ENCODE measurements at places on chromosomes 13 and 19.
A peak's percentile ranks its signal among the peaks of the same experiment; 100 is the strongest.

DNA sequence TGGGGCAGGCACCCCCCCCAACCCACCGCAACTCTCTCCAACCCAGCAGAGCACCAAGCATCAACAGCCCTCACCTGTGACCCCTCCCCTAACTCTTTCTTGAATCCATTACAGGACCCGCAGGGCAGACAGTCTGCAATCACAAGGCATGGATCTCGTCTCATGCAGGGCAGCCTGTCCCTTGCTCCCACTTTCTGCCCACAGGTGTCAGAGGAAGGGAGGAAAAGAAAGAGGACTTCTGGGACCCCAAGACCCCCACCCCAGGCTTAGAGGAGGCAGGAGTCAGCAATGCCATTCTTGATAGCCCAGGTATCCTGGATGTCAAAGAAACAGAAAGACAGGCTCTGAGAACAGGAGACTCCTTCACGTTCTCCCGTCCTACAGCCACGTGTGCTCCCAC, 47.4 kb upstream of the TUBGCP3 start:
- no peak for DNase-seq

DNA sequence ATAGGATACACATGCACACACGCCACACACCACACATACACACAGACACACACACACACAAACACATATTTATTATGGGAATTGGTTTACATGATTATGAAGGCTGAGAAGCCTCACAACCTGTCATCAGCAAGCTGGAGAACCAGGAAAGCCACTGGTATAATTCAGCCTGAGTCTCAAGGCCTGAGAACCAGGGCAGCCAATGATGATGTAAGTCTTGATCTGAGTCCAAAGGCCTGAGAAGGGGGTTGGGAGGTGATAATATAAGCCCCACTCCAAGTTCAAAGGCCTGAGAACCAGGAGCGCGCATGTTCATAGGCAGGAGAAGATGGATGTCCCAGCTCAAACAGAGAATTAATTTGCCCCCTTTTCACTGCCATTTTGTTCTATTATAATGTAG, 18.7 kb upstream of the SOX21 start:
- DNase-seq: no peak

DNA sequence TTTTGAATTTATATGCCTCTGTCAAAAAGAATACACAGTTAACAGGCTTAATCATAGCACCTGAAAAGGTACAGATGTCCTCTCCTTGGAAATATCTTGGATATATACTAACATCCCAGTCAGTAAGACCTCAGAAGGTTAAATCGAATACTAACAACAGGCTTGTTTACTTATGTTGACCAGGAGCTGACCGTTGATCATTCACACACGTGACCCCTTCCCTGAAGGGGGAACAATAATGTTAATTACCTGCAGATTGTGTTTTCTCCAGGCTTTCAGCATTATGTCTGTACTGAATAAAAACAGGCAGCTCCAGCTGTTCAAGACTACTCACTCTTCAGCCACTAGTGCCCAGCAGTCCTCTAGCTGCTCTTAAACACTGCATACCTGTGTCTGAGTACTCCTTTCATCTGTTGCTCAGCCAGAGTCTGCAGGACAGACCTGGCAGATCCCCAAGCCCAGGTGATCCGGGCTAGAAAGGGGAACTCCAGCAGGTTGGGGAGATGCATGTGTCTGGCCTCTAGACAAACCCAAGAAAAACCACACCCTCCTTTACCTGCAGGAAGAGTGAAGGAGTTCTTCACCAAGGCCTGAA, 163.9 kb downstream of the RNF17 start:
- no peak for DNase-seq

- no peak for DNase-seq
Observed at GRCh38 chr13:27022571-27023311, 148.9 kb downstream of the USP12 start.

DNA sequence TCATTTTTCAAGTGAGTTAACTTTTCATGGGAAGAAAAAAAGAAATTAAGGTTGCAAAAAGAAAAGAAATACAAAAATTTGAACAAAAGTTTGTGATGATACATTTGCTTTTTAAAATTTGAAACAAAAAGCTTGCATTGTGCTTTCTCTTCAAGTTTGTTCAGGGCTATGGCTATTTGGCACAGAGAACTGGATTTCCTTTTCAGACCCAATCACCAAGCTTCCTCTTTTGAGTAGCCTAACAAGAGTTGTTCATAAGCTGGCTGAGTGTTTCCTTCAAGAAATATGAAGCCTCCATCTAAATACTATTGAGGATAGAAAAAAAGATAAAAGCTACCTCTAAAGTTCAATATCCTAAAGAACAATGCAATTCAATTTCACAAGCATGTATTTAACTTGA, 787.8 kb downstream of the LIG4 start:
- no peak for DNase-seq

DNA sequence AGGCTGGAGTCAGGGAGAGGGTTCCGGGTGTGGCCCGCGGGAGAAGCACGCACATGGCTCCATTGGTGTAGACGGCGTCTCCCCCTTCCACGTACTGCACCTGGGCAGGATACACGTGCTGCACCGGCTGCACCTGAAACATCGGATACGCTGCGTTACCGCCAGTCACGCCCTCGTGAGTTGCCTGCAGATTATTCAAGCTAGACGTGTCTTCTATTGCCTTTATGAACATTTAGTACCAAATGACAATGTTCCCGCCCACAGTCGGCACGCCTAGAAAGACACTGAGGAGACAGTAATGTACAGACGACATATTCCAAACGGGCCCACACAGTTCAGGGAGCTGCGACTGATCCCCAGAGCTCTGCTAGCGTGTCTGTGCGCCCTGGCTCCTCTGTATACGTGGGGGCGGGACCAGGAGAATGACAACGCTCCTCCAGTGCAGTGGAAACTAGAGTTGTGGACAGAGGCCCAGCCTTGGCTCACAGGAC, 64.1 kb upstream of the RANBP3 start:
- DNase-seq: no peak

DNA sequence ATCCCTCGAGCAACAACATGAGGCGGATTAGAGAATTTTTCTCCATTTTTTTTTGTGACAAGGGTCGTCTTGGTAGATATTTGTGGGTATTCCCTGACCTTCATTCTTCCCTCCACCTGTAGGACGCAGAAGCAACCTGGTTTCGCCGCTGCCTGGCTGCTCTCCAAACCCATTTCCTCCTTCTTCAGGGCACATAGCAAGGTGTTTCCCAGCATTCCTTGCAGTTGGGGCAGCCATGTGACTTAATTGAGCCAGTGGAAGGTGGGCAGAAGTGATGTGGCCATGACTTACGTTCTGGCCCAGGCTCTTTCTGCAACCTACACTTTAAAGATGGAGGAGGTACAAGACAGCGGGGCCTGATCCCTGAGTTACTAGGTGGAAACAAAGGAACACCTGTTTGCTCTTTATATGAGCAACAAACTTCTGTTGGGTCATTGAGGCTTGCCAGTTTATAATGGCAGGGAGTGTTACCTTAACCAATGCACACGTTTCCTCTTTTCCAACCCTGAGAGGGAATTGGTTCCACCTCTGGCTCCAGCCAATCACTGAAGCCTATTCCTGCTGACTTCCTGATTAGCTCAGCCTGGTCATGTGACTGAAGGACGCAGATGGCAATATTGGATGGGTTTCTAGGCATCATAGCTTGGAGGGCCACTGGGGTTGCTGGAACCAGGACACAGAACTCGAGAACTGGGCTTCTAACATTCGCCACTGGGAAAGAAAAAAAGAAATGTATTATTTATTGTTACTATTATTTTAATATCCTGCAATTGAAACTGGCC, 30.8 kb upstream of the ZNRF4 start:
- no peak for DNase-seq

GRCh38 chr13:20729633-20730585, 26.4 kb downstream of the IL17D start:
- no peak for DNase-seq

DNA sequence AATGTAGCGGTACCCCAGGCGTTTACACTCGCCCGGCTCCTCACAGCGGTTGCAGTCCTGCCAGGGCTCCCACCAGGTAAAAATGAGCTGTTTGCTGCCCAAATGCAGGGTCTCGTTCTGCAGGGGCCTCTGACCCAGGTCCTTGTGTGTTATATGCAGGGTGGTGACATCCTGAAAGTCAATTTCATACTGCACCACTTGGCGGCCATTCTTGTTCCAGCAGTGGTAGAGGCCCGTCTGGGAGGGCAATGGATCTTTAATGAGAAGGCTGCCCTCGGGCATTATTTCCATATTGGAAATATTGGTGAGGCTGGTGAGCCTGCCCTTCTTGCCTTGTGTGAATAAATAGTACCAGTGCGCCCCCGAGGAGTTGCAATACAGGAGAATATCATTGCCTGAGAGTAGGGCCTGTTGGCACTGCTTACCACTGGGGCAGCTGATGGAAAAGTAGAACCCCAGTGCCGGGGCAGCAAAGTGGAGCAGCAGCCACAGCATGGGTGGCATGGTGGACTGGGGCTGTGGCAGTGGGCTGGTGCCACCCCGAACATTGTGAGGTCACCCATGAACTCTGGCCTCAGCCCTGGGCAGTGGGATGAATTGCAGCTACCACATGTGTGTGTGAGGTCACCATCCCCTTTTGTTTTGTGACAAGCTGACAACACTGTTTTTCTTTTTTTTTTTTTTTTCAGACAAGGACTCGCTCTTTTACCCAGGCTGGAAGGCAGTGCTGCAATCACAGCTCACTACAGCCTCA, at the start of gene FAM187B:
FAM187B (minus strand) TSS at position 563 of the 754 bp plus-strand sequence; CDS start at position 504, 59 bp downstream.
- no peak for DNase-seq

DNA sequence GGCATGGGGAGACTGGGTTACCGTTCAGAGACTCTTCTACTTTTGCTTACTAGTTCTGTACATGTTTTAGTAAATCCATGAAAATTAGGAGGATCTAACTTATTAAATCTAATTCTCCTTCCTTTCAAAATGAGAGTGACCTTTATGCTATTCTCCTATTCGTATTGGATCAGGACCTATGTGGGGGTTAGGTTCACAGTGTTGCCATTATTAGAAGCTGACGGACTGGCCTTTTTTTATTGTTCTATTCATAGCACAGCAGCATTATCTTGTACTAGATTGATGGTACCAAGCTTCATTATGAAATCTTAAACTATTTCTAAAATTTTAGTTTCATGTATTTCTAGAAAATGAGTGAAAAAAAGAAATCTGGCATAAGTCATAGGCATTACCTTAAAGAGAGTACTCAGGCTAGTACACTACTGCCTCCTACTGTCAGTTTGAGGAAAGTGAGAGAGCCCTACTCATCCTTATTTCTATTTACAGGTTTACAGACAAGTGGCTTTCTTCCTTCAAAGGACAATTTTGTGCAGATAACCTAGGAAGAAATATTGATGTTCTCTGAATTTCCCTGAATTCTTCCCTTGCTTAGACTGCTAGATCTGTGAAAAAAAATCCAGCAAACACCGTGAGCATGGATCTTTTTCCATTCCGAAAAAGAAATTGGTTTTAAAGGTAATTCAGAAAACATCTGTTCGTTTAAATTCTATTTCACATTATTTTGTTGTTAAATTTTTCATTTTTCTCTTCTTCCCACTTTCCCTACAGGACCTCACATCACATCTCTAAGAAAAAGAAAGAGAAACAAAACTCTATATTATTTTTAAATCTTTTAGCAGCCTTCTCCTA, 485.5 kb downstream of the DIAPH3 start:
- DNase-seq: no peak

DNA sequence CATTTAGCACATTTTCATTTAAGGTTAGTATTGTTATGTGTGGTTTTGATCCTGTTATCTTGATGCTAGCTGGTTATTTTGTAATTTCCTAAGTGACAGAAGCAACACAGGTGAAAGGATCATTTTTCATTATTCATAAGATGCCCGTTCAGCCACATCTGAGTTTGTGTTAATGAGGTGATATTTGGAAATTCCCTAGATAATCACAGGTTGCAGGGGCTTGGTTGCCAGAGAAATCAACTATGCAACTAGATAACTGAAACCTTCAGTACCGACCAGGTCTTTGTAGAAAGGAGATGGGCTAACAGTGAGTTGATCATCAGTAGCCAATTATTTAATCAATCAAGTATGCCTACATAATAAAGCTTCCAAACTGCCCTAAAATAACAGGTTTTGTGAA, 121.3 kb upstream of the UFM1 start:
- DNase-seq: no peak

GRCh38 chr19:51064534-51065220, at the start of gene KLK13:
Gene KLK13 (minus strand): TSS chr19:51065092. CDS start chr19:51065067, 25 bp downstream.
- no peak for DNase-seq

GRCh38 chr13:43596006-43596405, 190.8 kb downstream of the ENOX1 start:
- no peak for DNase-seq

- no peak for DNase-seq
Observed at GRCh38 chr13:102977471-102977870, 88.7 kb downstream of the SLC10A2 start.

- DNase-seq: no peak
Observed at GRCh38 chr19:12891553-12892021, 627 bp downstream of the GCDH start.

DNA sequence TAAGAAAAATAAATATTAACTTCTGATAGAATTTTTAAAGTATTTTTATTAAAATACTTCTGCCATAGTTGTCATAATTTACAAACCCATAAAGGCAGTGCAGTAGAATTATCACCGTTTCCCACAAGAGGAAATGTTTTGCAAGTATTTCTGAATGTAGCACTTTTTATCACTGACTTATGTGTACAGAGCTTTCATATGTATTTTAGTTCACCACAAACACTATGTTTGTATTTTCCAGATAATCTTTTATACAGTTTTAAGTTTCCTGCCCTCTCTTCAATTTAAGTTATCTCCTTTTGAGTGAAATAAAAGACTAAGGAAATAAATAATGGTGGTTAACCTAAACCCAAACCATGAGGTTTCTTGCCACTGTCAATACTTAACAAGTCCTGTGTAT, 24.2 kb downstream of the MIPEP start:
- DNase-seq: no peak

GRCh38 chr13:61463024-61463423, 47.4 kb upstream of the PCDH20 start:
- no peak for DNase-seq

- peak; percentile 92 for DNase-seq
Observed at GRCh38 chr19:48333467-48334384, 8.4 kb downstream of the EMP3 start.

DNA sequence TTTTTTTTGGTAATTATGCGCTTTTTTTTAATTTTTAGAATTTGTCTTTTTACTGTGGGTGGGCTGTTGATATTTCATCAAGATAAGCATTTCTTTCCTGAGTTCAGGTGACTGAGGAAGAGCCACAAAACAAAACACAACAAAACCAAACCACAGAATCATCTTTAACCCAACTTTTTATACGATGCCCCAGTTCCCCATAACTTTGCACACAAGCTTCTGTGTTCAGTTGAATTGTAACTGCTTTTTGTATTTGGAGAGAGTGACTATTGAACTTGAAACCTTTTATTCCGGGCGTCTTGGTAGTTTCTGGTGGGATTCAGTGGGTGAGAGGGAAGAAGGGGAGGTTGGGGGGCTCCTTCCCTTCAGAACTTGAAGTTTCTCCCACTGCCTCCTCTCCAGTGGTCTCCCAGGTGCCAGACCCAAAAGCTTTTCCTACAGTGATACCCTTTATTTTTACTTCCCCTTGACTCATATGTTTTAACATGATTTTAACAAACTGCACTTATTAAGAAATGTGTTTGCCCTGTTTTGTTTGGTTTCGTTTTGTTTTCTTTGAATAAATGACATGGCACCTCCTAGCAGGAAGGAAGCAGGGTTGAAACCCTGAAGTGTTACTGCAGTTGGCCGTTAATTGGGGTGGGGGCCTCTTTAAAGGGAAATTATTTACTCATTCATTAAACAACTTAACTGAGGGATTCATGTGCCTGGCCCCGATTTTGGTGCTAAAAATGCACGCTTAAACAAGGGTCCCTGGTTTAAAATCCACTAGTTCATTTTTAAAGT, 2.7 kb upstream of the CCDC97 start:
- no peak for DNase-seq

Measured in stimulated activated CD4-positive, alpha-beta T cell treated with anti-CD3 and anti-CD28 coated beads, Interleukin-15, amount 100 ng/mL, for 1 hour (primary cell).